CD4-positive, alpha-beta T cell treated with Interleukin-15 for 4 hours (primary cell): ENCODE measurements at places on chromosomes 3 and 15.

DNA sequence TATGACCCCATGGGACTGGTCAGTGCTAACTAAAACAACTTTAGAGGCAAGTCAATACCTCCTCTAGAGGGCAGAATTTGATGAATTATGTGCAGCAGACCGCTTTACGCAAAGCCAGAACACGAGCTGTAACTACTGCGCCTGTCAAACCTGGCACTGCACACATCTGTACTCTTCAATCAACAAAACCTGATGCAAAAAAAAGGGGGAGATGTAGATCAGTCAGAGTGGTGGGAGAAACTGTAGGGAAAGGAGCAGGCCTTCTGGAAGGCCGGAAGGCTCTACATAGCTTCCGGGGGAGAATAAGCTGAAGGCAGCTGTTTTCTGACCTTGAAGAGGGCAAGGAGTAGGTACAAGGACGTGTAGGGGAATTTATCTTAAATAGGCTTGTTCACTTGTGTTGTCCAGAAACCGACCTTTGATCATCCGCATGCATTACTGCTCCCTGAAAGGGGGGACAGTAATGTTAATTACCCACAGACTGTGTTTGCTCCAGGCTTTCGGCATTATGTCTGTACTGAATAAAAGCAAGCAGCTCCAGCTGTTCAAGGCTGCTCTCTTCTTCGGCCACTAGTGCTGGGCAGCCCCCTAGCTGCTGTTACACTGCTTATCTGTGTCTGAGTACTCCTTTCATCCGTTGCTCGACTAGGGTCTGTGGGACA lies 41.0 kb downstream of the GPR160 start:
- DNase-seq: no peak

DNA sequence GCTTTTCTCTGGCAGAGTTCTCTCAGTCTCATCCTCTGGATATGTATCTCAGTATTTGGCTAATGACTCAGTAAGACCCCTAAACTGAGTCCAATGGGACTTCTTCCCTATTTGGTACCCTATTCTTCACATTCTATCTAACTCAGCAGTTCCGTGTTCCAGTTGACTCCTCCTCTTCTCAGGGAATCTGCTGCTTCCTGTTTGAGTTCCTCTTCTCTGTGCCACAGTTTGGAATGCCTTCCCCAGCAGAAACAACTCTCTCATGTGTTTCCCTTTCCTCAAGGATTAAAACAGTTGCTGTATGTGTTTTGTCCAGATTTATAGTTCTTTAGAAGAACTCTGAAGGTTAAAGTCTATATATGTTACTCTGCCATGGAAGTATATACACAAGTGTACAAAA lies 344.0 kb upstream of the RARB start:
- DNase-seq: no peak

DNA sequence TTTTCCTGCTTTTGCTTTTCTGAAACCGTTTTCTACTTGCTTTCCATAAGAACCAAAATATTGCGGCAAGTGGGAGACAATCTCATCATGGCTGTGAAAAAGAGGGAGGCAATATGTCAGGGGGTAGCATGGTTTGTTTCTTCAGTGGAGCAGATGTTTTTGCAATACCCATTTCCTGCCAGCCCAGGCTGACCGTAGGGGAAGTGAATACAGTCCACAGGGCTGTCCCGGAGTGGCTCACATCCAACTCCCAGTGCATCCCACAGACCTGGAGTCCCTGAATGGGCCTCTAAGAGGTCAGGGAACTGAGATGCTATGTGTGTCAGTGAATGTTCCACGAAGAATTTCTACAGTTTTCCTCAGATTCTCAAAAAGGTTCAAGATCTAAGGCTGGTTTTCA lies 69.6 kb downstream of the EPHB1 start:
- DNase-seq: no peak

GRCh38 chr3:14256046-14256445 lies 77.4 kb downstream of the LSM3 start:
- DNase-seq: no peak

DNA sequence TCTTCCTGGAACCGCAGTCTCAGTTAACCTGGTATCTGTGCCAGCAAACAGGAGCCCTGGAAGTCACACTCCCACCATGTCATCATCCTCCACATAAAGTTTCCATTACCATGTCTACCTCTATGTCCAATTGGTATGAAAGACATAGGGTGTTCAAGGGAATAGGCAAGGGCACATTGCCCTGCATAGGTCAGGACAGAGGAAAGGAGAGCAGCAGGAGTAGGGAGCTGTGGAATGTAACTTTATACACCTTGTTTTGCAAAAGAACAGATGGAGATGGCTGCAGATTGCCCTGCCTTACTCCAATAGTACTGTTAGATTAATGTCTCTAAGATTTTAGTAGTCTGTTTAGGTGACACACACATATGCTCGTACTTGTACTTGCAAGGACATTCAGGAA lies 1056.4 kb downstream of the NTRK3 start:
- no peak for DNase-seq

- no peak for DNase-seq
Measured at GRCh38 chr15:55907797-55908196, 85.6 kb downstream of the NEDD4 start.

DNA sequence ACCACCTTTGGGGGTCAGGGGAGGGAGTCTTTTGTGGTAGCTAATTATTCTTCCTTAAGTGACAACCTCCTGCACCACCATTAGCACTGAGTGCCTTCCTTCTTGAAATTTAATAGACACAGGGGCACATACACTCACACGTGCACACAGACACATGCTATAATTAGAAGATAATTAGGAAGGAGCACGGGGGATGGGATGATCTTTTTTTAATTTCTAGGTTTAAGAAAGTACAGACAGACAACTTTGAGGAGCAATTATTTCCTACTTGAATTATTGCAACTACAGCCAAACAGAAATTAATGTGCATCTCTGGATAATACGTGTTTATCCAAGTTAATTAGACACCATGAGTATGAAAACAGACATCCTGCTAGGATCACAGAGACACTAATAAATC lies 44.8 kb upstream of the GUCA1C start:
- DNase-seq: no peak

GRCh38 chr3:194561306-194561974 lies 71.8 kb downstream of the TMEM44 start:
- DNase-seq: no peak

- DNase-seq: no peak
Measured at GRCh38 chr3:179476215-179476614, 24.9 kb upstream of the GNB4 start.

DNA sequence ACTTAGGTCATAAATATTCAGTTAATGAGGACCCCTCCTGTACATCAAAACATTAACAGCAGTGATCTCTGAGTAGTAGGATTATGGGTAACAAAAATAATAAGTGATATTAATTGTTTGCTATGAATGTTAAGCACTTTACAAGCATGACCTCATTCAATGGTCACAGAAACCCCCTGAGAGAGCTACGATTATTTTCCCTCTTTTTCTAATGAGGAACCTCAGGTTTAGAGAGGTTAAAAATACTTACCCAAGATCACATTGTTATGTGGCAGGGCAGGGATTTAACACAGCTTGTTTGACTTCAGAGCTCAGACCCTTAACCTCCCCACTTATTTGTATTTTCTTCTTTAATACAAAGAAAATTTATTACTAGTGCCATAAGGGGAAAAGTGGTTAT lies 228.2 kb downstream of the TBL1XR1 start:
- no peak for DNase-seq

DNA sequence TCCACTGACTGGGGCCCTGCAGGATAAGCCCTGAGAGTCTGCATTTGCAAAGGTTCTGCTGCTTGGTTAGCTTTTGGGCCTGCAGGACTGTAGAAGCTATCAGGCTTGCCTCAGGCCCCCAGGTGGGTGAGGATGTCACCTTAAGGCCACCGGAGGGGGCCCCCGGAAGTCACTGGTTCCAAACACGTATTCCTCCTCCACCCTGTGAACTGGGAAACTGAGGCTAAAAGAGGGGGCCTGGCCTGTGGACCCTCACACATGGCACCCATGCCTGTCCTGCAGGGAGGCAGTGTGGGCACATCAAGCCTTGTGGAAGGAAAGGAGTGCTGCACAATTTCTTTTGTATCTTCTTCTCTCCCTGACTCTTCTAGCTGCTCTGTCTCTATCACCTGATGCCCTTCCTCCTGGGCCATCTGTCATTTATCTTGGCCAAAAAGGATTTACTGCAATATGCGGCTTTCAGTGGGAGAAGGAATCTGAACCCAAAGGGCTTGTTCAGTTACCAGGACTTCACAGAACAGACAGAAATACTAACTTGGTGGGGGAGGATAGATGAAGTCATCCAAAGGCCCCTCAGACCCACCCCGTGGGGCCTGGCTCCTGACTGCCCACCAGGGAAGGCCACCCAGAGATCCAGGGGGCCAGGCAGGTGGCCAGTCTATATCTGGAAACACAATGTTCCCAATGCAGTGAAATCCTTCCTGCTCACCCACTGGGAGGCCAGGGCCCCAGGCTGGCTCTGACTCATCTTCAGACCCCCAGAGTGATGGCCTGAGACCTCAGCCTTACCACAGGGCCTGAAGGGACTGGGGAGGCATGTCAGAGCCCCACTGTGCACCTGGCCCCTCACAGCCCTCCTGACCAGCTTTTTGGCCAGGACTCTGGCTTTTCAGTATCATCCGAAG lies 18.3 kb downstream of the UBAP1L start:
- DNase-seq: no peak

DNA sequence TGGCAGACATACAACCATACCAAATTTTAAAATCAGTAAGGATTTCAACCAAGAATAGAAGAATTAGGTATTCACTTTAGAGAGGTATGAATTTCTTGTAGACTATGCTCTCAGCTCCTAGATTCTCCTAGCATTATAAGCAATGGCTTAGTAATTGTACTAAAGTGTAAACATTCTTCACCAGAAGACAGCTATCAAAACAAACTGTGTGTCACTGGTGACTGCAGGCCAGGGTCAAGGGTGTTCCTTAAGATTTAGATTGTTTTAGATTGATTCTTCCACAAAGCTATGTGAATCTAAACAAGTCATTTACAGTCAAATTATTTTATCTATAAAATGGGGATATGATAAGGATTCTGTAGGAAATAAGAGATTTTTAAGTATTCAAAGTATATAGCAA lies 23.1 kb upstream of the GP5 start:
- DNase-seq: no peak

- DNase-seq: no peak
Measured at GRCh38 chr15:29736744-29737020, 85.6 kb downstream of the TJP1 start.
